ENCODE measurements at places on chromosomes 2 and 18.

DNA sequence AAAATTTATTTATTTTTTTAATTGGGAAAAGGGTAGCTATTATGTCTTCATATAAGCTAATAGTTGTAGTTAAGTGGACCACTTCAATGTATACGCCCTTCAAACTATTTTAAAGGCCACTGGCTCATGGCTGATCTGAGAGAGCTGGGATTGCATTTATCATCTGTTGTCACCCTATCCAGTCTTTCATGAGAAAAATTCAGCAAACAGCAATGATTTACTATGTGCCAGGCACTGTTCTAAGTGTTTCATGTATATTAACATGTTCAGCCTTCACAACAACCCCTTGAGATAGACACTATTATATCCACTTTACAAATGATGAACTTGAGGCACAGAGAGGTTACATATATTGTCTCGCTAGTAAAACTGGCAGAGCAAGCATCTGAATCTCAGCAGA is 66.1 kb upstream of the ZNF397 start:
- DNase-seq, result no peak

DNA sequence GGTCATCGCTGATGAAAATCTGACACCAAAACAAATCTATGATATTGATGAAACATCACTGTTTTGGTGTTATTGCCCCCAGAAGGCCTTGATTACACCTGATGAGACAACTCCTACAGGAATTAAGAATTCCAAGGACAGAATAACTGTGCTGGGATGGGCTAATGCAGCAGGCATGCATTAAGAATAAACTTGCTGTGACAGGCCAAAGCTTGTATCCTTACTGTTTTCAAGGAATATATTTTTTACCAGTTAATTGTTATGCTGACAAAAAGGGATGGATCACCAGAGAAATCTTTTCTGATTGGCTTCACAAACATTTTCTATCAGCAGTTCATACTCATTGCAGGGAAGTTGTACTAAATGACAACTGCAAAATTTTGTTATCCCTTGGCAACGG is 278.2 kb downstream of the IKZF2 start:
- DNase-seq, result no peak

GRCh38 chr2:102657770-102658169 is 38.4 kb downstream of the SLC9A2 start:
- peak; percentile 19 for DNase-seq

- DNase-seq, result peak; percentile 70
Measured at GRCh38 chr2:10305254-10305635, 2.5 kb downstream of the HPCAL1 start.

- DNase-seq, result no peak
Measured at GRCh38 chr2:44470151-44470550, 108.4 kb downstream of the CAMKMT start.

- peak; percentile 58 for DNase-seq
Measured at GRCh38 chr2:86185517-86186212, 9.6 kb downstream of the IMMT start.

DNA sequence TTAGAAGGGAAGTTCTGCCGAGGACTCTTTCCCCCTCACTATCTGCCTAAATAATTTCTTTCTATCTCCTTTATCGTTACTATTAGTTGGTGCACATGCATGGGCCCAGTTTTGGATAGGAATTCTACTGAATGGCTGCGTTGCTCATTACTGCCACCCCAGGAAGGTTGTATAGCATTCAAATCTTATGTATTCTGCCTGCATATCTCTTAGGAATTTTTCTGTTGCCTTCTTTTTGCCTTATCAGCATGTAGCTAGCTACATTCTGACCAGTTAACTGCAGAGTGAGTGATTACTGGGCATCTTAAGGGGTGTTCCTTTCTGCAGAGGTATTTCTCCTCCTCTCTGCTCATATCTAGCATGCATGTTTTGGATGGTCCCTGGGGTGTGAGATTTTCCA is 239.6 kb downstream of the TDRD15 start:
- DNase-seq, result no peak

DNA sequence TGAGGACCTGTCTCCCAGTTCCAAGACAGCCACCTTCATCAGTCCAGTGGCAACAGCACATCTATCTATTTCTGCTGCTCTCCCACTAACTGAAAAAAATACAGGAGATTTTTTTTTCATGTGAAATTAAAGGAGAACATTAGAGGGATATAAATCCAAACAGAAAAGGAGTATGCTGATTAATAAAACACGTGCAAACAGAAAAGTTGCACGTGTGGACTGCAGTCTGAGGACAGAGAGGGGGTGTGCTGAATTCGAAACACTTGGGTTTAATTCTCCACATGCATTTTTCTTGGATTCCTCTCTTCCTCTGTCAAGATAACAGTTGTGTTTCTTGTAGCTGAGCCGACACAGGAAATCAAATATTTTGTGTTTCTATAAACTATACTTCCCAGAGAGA is 113.4 kb downstream of the CYRIA start:
- no peak for DNase-seq

DNA sequence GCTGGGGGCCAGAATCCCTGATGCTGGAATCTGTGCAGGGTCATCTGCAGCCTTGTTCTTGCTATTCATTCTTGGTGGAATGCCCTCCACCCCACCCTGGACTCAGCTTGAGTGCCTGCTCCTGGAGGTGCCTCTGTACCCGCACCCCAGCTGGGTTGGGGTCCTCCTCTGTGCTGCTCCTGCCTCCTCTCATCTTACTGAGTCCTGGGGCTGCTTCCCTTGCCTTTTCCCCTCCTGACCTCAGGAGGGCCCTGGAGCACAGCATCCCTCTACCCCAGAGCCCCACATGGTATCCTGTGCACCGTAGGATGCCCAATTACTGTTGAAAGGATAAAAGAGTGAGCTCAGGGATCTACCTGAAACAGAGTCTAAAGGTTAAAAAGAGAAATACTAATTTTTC is 81.6 kb downstream of the CIB4 start:
- no peak for DNase-seq

GRCh38 chr2:108125581-108125980 is 114.2 kb upstream of the SULT1C3 start:
- no peak for DNase-seq

- no peak for DNase-seq
Measured at GRCh38 chr2:112658301-112658700, 12.6 kb downstream of the SLC20A1 start.
